NCI-H1092 treated with DMSO at 0.1 percent for 48 hours (cell line): ENCODE measurements at places on chromosomes 13 and 19.

DNA sequence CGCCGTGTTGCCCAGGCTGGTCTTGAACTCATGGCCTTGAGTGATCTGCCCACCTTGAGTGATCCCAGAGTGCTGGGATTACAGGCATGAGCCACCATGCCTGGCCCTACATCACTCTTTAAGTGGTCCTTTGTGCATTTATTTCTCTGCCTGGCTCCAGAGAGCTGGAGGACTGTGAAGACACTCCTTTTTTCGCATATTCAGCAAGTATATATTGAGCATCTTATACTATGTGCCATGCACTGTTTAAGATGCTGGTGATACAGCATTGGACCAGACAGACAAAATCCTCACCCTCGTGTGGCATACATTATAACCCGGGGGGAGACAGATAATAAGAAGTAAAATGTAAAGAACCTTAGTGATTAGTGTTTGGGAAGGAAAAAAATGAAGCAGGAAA, 66.8 kb upstream of the NPAS1 start:
- DNase-seq, result no peak

GRCh38 chr13:43764349-43764748, 22.4 kb downstream of the ENOX1 start:
- DNase-seq, result no peak

- no peak for DNase-seq
These were observed 781 bp upstream of the SPRYD7 start for GRCh38 chr13:49936968-49937273.

DNA sequence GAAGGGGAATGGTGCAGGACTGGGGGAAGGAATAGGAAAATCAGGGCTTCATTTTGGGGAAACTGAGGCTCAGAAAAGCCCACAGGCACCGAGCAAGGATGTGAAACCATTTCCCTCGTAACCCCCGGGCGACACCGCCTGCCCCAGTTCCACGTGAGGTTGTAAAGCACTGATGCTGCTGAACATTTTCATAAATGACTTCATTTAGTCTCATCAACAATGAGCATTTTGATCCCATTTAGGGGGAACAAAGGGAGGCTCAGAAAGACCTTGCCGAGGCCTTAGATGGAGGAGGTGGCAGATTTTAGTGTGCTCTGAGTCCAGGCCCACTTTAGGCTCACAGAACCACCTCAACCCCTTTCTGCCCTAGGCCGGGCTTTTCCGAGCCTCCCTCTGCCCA, 20.5 kb upstream of the FBXO27 start:
- no peak for DNase-seq
